Endothelial cell of umbilical vein (primary cell): ENCODE measurements at places on chromosomes 2 and 18. TPM values are rescaled to one million over a fixed set of nuclear protein-coding genes. Genes with fewer than 3 reads are reported as not detected.

Gene ALPP
- total RNA-seq, result not detected in 2 replicates

Gene SH2D6
- total RNA-seq, result 0.39 and 0.53 TPM in 2 replicates

Gene MC5R
- not detected in 2 replicates for total RNA-seq

Gene CAPG
- 103 and 115 TPM in 2 replicates for total RNA-seq

Gene IL36B
- not detected in 2 replicates for total RNA-seq

Gene LTBP1
- 68.2 and 107 TPM in 2 replicates for total RNA-seq

Gene SLC4A5
- 0.97 and 1.2 TPM in 2 replicates for total RNA-seq

Gene ERICH2
- not detected in 2 replicates for total RNA-seq

Gene BOLL
- not detected in 2 replicates for total RNA-seq

Gene CD207
- not detected in 2 replicates for total RNA-seq

Gene TEKT4
- not detected in 2 replicates for total RNA-seq

Gene SESTD1
- 72.4 and 79.9 TPM in 2 replicates for total RNA-seq

Gene TFCP2L1
- not detected in 2 replicates for total RNA-seq

Gene NPPC
- not detected in 2 replicates for total RNA-seq

Gene SMAD7
- total RNA-seq, result 3.6 and 4.6 TPM in 2 replicates

Gene POU3F3
- not detected in 2 replicates for total RNA-seq

Gene PSTPIP2
- 1.6 and 3.4 TPM in 2 replicates for total RNA-seq

Gene POTEJ
- 0.24 TPM in 1 of 2 replicates, not detected in the other for total RNA-seq

Gene CLIP4
- total RNA-seq, result 21.7 and 24.0 TPM in 2 replicates

Gene LCT
- 0.07 TPM in 1 of 2 replicates, not detected in the other for total RNA-seq

Gene PID1
- total RNA-seq, result not detected in 2 replicates

Gene TLX2
- total RNA-seq, result not detected in 2 replicates

Gene ANKRD62
- total RNA-seq, result not detected in 2 replicates

Gene PCBP1
- 342 and 360 TPM in 2 replicates for total RNA-seq

Gene MYO5B
- 1.1 and 1.4 TPM in 2 replicates for total RNA-seq

Gene TRIM54
- 0.42 and 0.51 TPM in 2 replicates for total RNA-seq

Gene RAD51AP2
- total RNA-seq, result not detected in 2 replicates

Gene TMEM237
- total RNA-seq, result 57.2 and 64.7 TPM in 2 replicates

Gene UNC80
- not detected in 2 replicates for total RNA-seq

Gene OSR1
- total RNA-seq, result not detected in 2 replicates

Gene GAREM2
- total RNA-seq, result 3.1 and 4.5 TPM in 2 replicates

Gene CCDC178
- total RNA-seq, result 0.80 and 1.3 TPM in 2 replicates

Gene ARHGAP25
- 1.2 and 2.0 TPM in 2 replicates for total RNA-seq

Gene IL36RN
- total RNA-seq, result not detected in 2 replicates

Gene COLEC11
- total RNA-seq, result not detected in 2 replicates

Gene CCDC148
- total RNA-seq, result 0.69 TPM in 1 of 2 replicates, not detected in the other

Gene ZNF142
- 31.4 and 34.5 TPM in 2 replicates for total RNA-seq

Gene GNAL
- total RNA-seq, result 0.65 and 0.73 TPM in 2 replicates

Gene C2orf68
- 23.0 and 27.4 TPM in 2 replicates for total RNA-seq

Gene UGT1A3
- not detected in 2 replicates for total RNA-seq

Gene CHAC2
- 8.1 and 8.3 TPM in 2 replicates for total RNA-seq

Gene PSME4
- 82.6 and 83.4 TPM in 2 replicates for total RNA-seq

Gene RIF1
- 43.7 and 55.3 TPM in 2 replicates for total RNA-seq

Gene ZAP70
- total RNA-seq, result not detected in 2 replicates

Gene VPS4B
- total RNA-seq, result 50.2 and 54.7 TPM in 2 replicates

Gene CHST9
- total RNA-seq, result not detected in 2 replicates

Gene ABCB11
- total RNA-seq, result 0.44 and 0.58 TPM in 2 replicates

Gene CEBPZOS
- 36.3 and 41.5 TPM in 2 replicates for total RNA-seq

Gene COX7A2L
- 94.2 and 101 TPM in 2 replicates for total RNA-seq

Gene CNGA3
- not detected in 2 replicates for total RNA-seq

Gene CARF
- total RNA-seq, result 3.2 and 3.7 TPM in 2 replicates

Gene IL36G
- total RNA-seq, result not detected in 2 replicates

Gene DOCK10
- total RNA-seq, result 19.4 and 23.0 TPM in 2 replicates

Gene STAMBP
- 19.8 and 21.3 TPM in 2 replicates for total RNA-seq

Gene ONECUT2
- total RNA-seq, result 0.05 and 0.62 TPM in 2 replicates

Gene TGFA
- 0.12 and 0.22 TPM in 2 replicates for total RNA-seq

Gene CMPK2
- total RNA-seq, result 0.69 and 0.81 TPM in 2 replicates
